ENCODE measurements at places on chromosomes 16 and 17. TPM values are rescaled to one million over a fixed set of nuclear protein-coding genes. Genes with fewer than 3 reads are reported as not detected.

The TMIGD1 gene
- not detected for total RNA-seq

The CALB2 gene
- not detected for total RNA-seq

The SOX15 gene
- total RNA-seq, result not detected

The KRTAP9-4 gene
- total RNA-seq, result not detected

The PYDC1 gene
- not detected for total RNA-seq

The TPPP3 gene
- not detected for total RNA-seq
